ENCODE measurements at places on chromosomes 6 and 20.

- no peak for DNase-seq
Measured at GRCh38 chr6:169186496-169187169, 67.0 kb downstream of the THBS2 start.

GRCh38 chr6:70592391-70593117, 25.8 kb downstream of the SDHAF4 start:
- DNase-seq, result no peak

GRCh38 chr6:152241013-152241766, 396.0 kb downstream of the SYNE1 start:
- DNase-seq, result no peak

- no peak for DNase-seq
Measured at GRCh38 chr6:46925563-46926253, 4.0 kb upstream of the ADGRF5 start.

- no peak for DNase-seq
Measured at GRCh38 chr20:49631061-49631716, 63.3 kb upstream of the PTGIS start.

GRCh38 chr6:104548297-104548696, 311.4 kb downstream of the HACE1 start:
- DNase-seq, result no peak
